AG09319 (cell line): ENCODE measurements at places on chromosomes 11 and 22.

GRCh38 chr22:24554313-24555164 lies at the start of gene GUCD1:
TSS of gene GUCD1 (minus strand) at chr22:24555138. CDS start at chr22:24554991, 147 bp downstream.
- DNase-seq: no peak

DNA sequence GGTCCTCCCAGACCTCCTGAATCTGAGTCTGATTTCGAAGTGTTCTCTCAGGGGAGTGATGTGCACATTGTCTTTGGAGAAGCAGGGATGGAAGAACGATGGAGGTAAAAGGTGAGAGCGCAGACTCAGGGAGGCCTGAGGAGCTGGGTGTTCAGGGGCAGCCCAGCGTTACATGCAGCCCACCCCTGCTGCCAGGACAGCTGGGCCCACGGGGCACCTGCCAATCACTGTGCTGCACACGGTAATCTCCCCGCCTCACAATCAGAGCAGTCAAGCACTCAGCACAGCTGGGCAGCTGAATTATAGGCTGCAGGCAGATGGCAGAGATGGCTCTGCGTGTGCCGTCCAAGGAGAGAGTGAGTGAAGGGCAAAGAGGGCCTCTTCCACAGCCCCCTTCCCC lies 17.9 kb upstream of the HTR3A start:
- no peak for DNase-seq

DNA sequence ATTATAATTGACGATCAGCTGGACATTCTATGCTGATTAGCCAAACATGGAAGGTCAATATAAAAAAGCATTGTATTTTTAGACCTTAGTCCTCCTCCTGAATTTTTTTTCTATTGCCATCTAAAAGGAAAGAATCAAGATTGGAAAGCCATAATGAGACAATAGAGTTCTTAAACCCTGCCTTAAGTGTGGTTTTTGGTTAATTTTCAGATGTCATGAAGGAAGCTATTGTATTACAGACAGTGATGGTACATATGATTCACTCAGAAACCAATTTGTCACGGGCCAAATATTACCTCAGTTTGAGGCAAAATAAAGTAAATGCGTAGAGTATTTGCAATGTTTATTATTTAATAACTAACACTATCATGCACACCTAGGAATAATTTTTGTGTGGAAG lies 1164.0 kb upstream of the RAG2 start:
- DNase-seq: no peak

- peak; percentile 18 for DNase-seq
These were observed 37.8 kb downstream of the SLC5A1 start for GRCh38 chr22:32080904-32081303.

GRCh38 chr11:66277471-66278362 lies at the start of gene CNIH2:
TSS of gene CNIH2 (plus strand) at chr11:66278175. CDS start at chr11:66278457, 282 bp downstream.
- no peak for DNase-seq

GRCh38 chr22:49447837-49448236 lies 379.8 kb downstream of the BRD1 start:
- no peak for DNase-seq

- no peak for DNase-seq
These were observed 55.2 kb upstream of the TOP3B start for GRCh38 chr22:22037740-22038139.

- no peak for DNase-seq
These were observed 17.6 kb downstream of the MYH9 start for GRCh38 chr22:36369922-36370791.

GRCh38 chr11:25927411-25927953 lies 404.4 kb upstream of the ANO3 start:
- no peak for DNase-seq

- no peak for DNase-seq
These were observed 5.6 kb downstream of the LIPT2 start for GRCh38 chr11:74487875-74488274.

DNA sequence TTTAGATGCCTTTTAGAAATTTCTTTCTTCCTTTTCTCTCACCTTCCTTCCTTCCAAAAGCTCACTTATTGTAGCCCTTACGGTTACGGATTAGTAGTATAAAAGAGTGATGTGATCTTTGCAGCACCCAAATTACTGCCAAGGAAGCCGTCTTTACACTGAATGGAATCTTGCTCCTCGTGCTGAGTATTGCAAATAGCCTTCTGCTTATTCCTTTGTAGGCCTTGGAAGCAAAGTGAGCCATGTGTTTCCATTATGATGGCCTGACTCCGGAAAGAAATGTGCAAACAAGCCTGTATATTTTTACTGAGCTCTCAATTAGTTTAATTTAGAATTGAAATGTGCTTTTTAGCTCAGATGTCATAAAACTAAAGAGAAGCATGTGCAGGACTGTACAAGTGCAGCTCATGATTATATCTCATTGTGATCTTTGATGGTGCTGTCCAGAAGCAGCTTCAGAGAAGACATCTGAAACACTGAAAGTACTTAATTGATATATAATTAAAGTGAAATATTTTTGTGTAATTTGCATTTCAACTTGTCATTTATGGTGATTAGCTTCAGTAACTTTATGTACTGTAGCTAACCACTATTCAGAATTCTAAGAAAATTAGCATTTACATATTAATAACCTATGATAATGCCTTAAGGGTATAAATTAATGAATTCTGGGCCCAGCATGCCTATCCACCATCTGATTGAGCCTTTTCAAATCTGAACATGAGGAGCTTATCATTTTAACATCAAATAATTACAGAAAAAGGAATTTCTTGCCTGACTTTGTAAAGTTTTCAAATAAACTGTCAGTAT lies 129.3 kb downstream of the GRIA4 start:
- DNase-seq: no peak

DNA sequence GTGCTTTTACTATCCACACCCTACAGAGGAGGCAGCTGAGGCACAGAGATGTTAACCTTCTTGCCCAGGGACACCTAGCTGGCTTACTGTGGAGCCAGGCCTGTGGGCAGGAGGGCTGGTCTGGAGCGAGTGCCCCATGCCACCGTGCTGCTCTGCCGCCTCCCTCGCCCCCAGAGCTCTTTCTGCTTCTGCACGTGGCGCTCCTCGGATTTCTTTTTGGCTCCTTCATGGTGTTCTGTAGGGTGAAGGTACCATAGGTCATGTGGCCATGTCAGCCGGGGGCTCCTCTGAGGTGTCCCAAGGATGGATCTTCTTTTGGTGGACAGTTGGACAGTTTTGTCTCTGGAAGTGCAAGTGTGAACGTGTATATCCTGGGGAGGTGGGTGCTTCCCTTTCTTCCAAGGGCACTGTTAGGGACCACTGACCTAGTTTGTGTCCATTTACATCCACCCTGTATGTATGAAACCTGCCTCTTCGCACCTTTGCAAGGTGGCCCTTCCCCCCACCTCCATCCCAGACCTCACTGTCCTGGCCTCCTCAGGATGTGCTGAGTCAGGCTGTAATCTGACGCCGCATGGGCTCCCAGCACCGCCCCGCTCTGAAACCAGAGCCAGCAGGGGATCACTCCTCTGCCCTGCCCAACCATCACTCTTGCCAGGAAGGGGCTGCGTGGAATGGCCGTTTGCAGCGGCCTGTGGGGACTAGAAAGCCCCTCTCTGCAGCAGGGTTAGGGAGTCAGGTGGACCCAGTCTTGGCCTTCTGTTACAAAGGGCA lies 31.7 kb downstream of the POLR3H start:
- DNase-seq: peak; percentile 23

DNA sequence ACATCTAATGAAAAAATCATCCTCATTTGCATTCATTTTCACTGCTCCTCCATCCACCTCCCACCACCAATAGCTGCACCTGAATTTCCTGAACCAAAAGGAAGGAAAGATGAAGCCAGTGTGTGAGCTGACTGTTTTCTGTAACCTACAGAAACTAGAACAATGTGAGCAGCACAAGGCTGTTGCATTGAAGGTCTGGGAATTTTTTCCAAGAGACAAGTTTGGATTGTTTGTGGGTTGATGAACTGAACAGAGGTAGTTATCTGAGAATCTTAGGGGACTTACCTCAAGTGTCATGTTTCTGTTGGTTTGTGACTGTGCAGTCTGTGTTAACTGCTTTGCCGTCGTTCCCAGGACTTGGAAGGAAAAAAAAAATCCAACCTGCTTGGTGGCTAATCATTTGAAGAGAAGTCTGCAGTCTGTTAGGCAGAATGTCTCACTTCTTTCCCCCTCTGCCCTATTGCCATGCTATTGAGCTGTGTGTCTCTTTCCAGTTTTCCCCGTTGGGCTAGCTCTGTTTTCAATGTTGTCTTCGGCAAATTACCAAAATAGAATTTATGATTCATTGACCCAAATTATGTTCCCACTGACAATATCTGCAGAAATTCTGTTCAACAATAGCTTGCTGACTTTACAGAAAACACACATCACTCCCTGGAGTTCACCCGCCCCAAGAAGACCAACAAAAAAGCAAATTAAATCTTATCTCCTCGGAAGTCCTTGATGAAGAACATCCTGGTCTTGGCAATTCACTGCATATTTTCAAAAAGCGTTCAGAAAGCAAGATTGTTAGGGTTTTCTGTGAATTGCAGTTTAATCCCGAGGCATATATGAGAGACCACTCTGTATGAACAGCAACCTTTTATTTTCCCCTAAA lies 76.0 kb downstream of the SC5D start:
- no peak for DNase-seq

DNA sequence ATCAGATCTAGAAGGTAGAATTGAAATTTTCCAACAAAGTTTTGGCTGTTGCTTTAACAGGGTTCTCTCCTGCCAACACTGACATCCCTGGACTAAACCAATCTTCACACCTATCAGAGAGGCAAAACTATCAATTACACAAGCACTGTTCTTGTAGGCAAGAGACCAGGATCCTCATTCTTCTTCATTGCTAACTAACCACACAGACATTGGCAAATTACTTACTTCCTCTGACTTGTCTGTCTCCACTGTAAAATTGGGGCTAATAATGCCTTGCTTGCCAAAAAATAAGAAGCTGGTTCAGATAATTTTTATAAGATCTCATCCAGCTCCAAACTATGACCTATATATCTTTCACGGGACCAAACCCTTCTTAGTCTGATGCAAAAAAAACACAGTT lies 93.8 kb upstream of the DDI1 start:
- DNase-seq: no peak

DNA sequence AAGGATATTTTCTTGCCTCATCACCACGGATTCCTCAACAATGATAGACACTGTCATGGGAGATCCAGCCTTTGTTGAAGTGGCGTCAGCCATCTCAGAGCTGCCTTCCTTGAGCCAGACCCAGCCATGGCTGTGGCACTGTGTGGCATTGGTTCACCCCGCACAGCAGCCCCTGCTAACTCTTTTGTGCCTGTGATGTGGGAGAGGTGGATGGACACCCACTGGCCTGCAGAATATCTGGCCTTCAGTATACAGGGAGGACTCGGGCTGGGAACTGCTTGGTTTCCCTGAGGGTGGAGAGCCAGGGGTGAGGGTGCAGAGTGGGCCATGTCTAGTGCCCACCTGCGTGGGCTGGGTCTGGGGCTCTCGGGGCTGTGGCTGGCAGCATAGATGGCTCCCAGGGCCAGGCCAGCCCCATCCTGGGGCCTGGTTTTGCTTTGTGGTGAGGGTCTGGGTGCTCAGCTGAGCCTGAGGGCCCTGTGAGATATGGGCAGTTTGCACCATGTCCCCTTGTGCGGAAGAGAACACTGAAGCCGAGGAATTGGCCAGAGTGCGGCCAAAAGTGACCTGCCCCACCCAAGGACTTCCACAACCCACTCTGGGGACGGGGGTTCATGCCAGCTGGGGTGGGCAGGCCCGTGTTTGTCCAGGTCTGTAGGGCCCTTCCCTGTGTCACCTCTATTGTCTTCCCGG lies 6.1 kb downstream of the CLDN5 start:
- no peak for DNase-seq

GRCh38 chr11:65013888-65014725 lies at the start of gene ARL2:
TSS of gene ARL2 (plus strand) at chr11:65014160. CDS start at chr11:65014208, 48 bp downstream.
- DNase-seq: peak; percentile 71

DNA sequence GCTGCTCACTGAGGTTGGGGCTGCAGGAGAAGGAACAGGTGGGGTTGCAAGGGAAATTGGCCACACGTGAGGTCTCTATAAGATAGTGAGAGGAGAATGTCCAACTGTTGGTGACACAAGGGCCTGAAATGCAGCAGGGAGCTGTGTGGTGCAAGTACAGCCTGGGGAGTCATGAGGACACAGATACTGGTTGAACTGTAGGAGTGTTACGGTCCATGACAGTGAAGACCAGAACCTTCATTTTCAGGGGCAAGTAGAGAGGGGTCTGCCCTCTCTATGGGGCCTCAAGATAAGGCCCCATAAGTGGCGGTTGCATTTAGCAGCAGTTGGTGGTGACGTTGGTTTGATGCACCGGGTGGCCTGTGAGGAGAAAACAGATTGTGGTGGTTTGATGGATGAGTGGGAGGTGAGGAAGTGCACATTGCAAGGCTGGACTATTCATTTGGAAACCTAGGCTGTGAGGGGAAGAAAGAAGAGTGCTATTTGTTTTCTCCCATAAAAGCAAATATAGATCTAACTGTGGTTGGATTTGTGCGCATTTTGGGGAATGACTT lies 39.4 kb downstream of the MICAL2 start:
- DNase-seq: no peak

- no peak for DNase-seq
These were observed 44.4 kb downstream of the CYTH4 start for GRCh38 chr22:37326726-37327125.

- peak; percentile 36 for DNase-seq
These were observed at the start of gene CLTCL1 for GRCh38 chr22:19291580-19292457. TSS of gene CLTCL1 (minus strand) at chr22:19291719. CDS start at chr22:19291641, 78 bp downstream.
